ENCODE measurements at places on chromosomes 2 and 18. TPM values are rescaled to one million over a fixed set of nuclear protein-coding genes. Genes with fewer than 3 reads are reported as not detected.
A peak's percentile ranks its signal among the peaks of the same experiment; 100 is the strongest.

GRCh38 chr18:3328532-3328931 lies 66.6 kb downstream of the MYL12B start:
- DNase-seq: no peak

DNA sequence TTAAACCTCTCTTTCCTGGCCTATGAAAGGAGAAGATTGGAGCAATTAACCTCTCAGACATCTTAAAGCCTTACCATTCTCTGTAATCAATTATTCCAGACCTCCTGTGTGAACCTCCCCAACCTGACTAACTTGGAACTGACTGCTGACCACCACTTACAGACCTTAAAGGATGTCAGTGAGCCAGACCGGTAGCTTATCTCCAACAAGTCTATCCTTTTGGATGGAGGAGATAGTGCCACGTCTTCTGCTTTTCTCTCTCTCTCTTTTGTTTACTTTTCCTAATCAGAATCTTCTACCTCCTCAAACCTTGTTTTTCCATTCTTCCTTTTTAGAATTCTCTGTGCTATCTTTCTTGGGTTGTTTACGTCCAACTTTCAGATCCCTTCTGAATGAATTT lies 57.2 kb downstream of the LRRTM1 start:
- no peak for DNase-seq

DNA sequence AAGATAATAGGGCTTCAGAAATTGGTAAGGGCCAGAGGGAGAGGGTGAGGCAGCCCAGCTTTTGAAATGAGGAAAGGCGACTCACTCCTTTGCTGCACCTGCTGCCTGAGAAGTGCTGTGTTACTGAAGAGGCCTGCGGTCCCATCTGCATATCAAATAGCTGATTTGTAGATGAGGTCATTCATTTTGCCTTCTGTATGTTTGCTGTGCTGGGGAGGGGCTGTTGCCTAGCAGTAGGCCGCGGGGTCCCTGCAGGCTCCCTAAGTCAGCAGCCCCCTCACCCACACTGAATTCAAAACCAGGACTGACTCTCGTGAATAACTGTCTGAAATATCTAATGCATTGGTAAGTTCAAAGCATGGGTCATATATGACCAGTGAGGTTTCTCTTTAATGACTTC lies 377.2 kb downstream of the SOX11 start:
- peak; percentile 60 for DNase-seq

DNA sequence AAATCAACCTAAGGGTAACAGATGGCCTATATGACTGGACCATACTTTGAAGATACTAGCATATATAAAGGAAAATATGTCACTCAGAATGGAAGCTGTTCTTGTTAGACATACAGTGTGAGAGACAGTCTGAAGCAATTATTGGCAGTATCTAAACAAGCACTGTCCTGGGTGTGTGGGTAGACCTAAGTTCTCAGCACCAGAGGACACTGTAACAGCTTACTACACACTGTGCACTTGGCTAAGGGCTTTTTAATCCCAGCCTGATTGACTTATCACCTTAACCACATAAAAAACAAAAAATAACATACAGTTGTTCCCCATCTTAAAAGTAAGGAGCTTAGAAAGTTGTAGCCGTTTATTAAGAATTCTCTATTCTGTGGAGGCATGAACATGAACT lies 1066.1 kb upstream of the FANCL start:
- no peak for DNase-seq

DNA sequence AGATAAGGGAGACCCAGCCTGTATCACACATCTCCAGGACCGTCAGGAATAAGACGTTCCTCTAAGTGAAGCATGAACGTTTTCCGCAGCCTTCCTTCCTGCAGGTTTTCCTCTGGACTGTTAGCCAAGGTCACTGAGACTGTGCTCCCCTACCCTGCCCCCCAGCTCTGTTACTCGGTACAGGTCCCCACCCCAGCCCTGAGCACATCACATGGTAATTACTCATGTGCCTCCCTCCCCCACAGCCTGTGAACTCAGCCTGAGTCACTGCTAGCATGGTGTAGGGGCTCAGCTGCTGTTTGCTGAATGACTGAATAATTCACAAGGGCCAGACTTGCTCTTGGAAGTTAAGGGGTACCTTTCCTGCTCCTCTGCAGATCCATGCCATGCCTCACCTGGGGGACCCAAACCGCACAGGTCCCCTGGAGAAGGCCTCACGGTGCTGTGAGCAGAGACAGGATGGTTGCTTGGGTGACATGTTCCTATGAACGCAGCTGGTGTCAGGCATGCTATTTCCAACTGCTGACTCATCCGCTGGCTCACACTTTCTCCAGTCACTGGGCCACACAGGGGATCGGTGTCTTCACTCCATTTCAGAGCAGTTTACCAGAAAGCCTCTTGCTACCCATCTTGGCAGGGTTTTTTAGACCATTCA lies 88.2 kb downstream of the PLB1 start:
- no peak for DNase-seq

GRCh38 chr2:30145826-30146336 lies 926 bp upstream of the YPEL5 start:
- no peak for DNase-seq

GRCh38 chr2:219552382-219553167 lies 8.7 kb downstream of the TMEM198 start:
- DNase-seq: peak; percentile 96

- peak; percentile 45 for DNase-seq
Observed at GRCh38 chr2:167293172-167293781, 405.0 kb downstream of the XIRP2 start.

Gene TMEM87B
- polyA plus RNA-seq: 7.0 TPM

Gene RGPD3
- not detected for polyA plus RNA-seq

Gene WDFY1
- polyA plus RNA-seq: 45.7 TPM

DNA sequence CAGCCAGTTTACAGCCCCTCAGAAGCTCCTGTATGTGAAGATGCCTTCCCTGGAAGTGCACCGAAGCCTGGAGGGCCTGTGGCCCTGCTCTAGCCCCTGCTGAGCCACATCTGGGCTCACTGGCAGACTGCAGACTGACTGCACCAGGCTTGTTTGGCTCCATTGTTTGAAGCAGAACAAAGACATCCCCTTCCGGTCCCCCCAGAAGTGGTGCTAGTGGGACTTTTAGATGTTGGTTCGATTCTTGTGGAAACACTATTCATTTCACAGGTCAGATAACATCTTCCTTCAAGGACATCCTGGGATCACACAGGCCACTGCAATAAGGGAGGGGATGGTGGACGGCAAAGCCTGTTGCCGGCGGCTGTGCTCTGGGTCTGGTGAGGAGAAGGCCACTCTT lies 57.8 kb upstream of the CBLN2 start:
- DNase-seq: no peak

DNA sequence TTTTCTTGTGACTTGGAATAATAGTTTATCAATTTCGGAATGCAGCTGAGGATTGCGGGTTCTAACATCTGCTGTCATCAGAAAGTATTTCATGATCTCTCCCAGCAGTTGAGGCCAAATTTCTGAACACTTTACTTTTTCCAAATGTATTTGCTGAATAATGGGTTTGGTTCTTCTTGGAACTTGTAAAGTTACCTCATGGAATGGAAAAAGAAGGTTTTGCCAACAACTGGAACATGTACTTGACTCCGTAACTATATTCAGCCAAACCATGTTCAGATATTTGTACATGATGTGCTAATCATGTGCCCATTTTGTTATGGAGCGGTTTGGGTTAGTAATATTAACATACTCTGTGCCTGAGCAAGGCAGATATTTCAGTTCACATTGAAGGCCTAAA lies 119.6 kb downstream of the LCLAT1 start:
- DNase-seq: no peak

Gene OXER1
- 1.5 TPM for polyA plus RNA-seq

DNA sequence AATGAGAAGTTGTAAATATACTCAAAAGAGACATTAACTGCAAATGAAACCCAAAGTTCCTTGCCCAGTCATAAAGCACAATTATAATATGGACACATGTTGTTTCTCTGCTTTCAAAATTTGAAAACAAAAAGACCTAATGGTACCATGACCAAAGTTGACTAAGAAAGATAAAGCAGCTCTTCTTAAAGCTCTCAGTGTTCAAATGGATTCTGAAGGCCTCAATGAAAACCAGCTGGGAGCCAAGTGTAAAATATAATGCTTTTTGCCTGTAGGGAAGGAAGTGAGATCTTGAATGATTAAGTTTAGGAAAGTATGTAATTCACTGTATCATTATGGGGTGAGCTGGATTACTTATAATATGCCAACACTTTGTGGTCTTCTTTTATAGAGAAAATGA lies 178.6 kb downstream of the SATB2 start:
- no peak for DNase-seq

Data from GM23338 (cell line).